Occipital lobe (tissue), 3 donors: ENCODE measurements at places on chromosomes 12 and 14. TPM values are rescaled to one million over a fixed set of nuclear protein-coding genes. Genes with fewer than 3 reads are reported as not detected.

Gene SLC5A8
- 1.4 TPM for total RNA-seq

Gene MCRS1
- 29.9 TPM for total RNA-seq

Gene AICDA
- not detected for total RNA-seq

Gene CLEC4C
- total RNA-seq, result not detected

Gene NUBPL
- 17.0 TPM for total RNA-seq

Gene DCTN2
- 103 TPM for total RNA-seq

Gene MMP19
- not detected for total RNA-seq

Gene LMO3
- 363 TPM for total RNA-seq

Gene DPPA3
- not detected for total RNA-seq

Gene MYO1H
- total RNA-seq, result 0.16 TPM

Gene CCDC60
- total RNA-seq, result not detected

Gene TAS2R50
- total RNA-seq, result 12.6 TPM

Gene FAM222A
- 2.5 TPM for total RNA-seq

Gene NPFF
- total RNA-seq, result not detected

Gene BDKRB2
- 0.16 TPM for total RNA-seq

Gene CLEC14A
- total RNA-seq, result 4.5 TPM

Gene CABP1
- 3.1 TPM for total RNA-seq

Gene CMTM5
- 0.62 TPM for total RNA-seq

Gene CCDC197
- not detected for total RNA-seq

Gene TMPRSS12
- not detected for total RNA-seq

Gene FAM177A1
- 54.0 TPM for total RNA-seq

Gene GPR135
- total RNA-seq, result 5.9 TPM

Gene AMN1
- total RNA-seq, result 94.1 TPM

Gene INSM2
- total RNA-seq, result 0.47 TPM

Gene C12orf42
- total RNA-seq, result 2.3 TPM

Gene TSHR
- under 0.01 TPM for total RNA-seq

Gene OR10G3
- total RNA-seq, result not detected

Gene KRT6B
- total RNA-seq, result 0.16 TPM

Gene L3HYPDH
- 30.1 TPM for total RNA-seq

Gene SPTSSA
- total RNA-seq, result 15.9 TPM
